ENCODE measurements at places on chromosomes 6 and 20.

DNA sequence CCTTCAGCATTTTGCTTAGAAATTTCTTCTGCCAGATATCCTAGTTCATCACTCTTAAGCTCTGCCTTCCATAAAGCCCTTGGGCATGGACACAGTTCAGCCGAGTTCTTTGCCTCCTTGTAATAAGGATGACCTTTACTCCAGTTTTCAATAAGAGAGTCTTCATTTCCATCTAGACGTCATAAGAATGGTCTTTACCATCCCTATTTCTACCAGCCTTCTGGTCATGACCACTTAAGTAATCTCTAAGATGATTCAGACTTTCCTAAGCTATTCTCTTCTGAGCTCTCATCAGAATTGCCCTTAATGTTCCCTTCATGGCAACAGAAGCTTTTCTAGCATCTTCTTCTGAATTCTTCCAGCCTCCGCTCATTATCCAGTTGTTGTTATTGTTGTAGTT, 126.1 kb downstream of the TFAP2C start:
- DNase-seq: no peak

DNA sequence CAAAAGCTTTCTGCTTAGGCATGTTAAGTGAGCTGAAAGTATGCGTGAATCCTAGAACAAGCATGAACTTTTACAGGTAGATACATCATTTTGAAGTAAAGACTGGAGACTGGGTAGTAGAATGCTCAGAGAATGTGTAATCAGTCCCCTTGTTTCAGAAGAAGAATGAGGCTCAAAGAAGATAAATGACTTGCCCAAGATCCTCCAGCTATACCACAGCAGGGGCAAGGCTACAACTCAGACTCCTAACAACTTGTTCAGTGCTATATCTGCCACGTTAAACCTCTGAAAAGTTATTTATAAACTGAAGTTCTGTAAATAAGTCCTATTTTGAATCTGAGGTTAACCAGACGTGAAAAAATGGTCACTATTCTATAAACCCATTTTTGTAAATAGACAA, 2.9 kb downstream of the RIPOR2 start:
- DNase-seq: no peak

DNA sequence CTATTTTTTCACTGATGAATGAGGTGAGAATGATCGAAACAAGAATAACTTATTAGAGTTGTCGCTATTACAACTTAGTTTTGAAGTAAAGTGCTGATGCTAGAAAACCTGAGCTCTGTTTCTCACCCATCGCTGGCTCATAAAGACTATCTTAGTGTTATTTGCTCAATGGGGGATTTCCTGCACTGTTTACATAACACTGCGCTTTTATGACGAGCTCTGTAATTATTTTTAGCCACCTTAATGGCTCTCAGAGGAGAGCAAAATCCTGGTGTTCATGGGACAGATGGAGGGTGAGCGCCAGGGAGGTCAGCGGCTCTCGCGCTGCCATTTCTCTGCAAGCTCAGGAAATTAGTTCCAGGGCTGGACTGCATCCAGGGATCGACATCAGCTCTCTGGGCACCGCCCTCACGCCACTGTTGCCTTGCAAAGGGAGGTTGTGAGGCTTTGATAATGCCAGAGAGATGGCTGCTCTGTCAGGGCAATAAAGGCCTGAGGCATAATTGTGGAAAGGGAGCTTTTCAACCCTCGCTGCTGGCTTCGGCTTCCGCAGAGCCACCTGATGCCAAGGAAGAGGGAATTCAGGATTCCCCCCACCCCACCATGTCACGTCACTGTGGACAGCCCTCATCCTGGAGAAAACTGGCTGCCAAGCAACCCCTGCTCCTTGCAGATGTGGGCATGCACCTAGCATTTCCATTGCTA, 72.0 kb downstream of the DACT2 start:
- DNase-seq: no peak

GRCh38 chr6:51489133-51489532, 598.3 kb downstream of the PKHD1 start:
- no peak for DNase-seq

DNA sequence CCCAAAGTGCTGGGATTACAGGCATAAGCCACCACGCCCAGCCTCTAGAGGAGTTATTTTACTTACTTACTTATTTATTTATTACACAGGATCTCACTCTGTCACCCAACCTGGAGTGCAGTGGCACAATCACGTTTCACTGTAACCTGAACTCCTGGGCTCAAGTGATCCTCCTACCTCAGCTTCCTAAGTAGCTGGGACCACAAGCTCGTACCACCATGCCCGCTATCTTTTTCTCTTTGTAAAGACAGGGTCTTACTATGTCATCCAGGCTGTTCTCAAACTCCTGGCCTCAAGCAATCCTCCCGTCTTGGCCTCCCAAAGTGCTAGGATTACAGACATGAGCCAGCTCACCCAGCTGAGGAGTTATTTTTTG, 1.6 kb upstream of the TRIB3 start:
- DNase-seq: no peak
